Non-pigmented ciliary epithelial cell (primary cell): ENCODE measurements at places on chromosomes 3 and 15.
A peak's percentile ranks its signal among the peaks of the same experiment; 100 is the strongest.

DNA sequence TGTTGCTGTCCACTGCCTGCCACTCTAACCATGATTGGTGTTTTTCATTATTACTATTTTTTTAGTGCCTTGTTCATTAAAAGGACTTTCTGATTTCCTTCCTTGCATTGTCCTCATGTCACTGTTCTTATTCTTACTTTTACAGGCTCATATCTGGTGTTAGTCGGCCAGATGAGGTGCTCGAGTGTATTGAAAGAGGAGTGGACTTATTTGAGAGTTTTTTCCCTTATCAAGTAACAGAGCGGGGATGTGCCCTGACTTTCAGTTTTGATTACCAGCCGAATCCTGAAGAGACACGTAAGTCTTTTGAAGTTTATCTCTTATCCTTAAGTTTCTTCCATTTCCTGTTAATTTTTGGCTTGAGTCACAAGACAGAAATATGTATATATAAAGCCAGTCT is 23.2 kb downstream of the QTRT2 start:
- no peak for DNase-seq

- DNase-seq, result no peak
Observed at GRCh38 chr3:151743855-151744254, 10.1 kb downstream of the AADACL2 start.

DNA sequence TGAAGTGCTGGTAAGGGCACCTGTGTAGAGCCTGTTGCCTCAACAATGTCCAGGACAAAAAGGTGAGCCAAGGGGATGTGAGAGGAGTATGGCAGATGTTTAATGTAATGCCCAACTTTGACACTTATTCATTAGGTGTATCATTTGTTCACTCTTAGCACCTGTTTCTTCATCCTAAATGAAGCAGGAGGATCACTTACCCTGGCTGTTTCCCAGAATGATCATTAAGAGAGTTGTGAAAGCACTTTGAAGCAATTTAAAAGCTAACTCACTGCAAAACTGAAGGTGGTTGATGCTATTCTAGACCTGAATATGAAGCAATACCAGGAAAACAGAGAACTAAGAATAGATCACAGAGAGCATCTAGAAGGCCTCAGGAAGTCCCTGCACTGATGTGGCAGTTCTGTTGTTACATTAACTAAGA is 3.4 kb upstream of the HHLA2 start:
- no peak for DNase-seq

- no peak for DNase-seq
Observed at GRCh38 chr15:98881526-98882520, 125.8 kb downstream of the PGPEP1L start.

- DNase-seq, result peak; percentile 43
Observed at GRCh38 chr3:161069511-161070251, 35.5 kb downstream of the B3GALNT1 start.

DNA sequence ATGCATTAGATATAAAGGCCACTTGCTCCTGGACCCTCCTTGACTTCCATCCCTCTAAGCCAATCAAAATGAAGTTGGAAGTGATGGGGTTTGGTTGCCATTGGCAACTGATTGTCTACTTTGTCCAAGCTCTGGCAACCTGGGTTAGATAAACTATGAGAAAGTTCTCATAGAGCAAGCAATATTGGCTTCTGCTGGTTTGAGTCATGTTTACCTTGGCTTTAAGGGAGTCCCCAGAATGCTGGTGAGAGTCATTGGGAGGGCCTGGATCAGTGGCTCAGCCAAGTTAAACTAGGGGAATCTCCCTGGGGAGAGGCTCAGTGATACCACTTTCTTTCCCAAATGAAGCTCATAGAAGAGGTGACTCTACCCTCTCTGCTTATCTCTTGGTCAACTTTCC is 176.3 kb upstream of the ROPN1 start:
- DNase-seq, result no peak

DNA sequence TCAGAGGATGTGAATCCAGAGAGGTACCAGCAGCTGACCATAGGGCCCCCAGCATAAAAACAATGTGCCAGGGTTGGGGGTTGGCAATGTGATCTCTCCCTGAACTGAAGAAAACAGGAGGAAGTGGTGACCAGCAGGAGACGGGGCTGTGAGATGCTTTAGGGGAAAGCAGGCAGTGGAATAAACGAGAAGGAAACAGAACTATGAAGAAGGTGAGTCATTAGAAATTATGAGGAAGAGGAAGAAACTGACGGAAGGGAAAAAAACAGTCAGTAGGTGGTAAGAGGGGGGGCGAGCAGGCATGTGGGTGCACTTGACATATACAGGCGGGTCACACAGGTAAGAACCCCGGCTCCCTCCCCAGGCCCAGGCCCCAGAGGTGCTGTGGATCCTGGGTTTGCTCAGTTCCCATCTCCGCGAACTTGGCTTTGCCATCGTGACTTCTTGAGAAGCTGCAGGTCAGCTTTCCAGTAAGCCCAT is 42.2 kb upstream of the B3GNT5 start:
- no peak for DNase-seq

GRCh38 chr3:150623945-150624344 is 20.8 kb downstream of the SELENOT start:
- no peak for DNase-seq

GRCh38 chr15:76185716-76186115 is 125.6 kb downstream of the ETFA start:
- no peak for DNase-seq

GRCh38 chr3:32371461-32372212 is 20.0 kb upstream of the CMTM7 start:
- DNase-seq, result no peak

DNA sequence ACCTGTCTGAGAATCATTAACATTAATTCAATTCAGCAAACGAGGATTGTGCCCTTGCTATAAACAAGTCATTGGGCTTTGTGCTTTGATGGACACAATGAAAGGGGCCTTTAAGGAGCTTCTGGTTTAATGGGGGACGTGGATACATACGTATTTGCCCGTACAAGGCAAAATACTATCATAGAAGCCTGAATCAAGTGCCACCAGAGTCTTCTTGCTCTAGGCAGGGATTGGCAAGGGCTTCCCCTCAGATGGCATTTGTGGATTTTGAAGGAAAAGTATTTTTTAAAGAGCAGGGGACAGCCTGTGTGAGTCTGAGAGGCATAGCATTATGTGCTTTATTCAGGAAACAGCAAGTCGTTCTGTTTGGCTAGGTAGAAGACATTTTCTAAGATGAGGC is 83.7 kb upstream of the NEDD4 start:
- DNase-seq, result no peak

DNA sequence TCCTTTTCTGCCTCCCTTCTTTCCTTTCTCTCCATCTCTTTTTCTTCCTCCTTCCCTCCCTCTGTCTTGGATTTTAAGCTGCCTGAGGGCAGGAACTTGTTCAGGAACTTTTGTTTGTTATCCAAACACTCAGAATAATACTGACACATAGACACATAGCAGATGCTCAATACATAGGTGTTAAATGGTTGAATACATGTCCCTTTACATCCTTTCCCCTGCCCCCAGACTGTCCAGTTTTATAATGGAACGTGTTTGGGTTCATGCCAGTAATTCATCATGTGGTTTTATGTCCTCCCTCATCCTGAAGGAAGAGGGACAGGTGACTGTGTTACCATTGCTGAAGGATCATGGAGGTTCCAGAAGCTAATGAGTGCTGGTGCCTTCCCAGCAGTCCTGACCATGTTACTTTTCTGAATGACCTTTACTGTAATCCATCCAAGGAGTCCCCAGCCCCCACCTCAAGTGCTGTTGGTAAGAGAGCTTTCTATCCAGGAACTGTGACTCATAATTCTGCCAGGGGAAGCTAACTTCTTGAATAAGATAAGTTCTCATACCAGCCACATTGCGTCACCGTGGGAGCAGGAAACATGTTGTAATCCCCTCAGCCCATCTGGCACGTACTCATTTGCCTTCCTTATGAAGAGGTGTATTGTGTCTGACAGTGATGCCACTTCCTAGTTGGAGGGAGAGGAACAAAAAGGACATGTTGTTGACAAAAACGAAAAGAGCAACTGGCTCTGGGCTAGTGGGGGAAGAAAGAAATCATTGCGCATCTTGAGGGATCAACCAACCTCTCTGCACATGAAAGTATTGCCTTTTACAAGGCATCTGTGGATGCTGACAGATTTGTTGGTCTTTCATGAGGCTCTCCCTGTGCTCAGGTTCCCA is 52.4 kb downstream of the IL1RAP start:
- DNase-seq, result peak; percentile 100

- no peak for DNase-seq
Observed at GRCh38 chr3:186264608-186265400, 97.2 kb downstream of the DGKG start.

DNA sequence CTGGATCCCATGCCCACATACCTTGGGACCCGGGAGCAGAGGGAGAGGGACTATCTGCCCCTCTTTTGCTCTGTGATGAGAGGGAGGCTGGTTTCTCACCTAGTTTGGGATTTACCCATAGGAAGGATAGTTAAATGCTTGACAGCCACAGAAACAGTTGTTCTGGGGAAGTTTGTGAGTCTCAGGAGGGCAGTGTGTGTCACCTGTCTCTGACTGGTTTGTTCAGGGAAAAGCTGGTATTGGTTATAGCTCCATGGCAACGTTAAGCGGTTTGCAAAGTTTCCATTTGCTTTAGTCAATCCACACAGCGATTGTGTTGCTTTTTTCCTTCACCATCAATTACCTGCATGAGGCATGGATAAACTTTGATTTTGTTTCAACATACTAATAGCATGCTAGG is 3.7 kb upstream of the TMED3 start:
- DNase-seq, result no peak

DNA sequence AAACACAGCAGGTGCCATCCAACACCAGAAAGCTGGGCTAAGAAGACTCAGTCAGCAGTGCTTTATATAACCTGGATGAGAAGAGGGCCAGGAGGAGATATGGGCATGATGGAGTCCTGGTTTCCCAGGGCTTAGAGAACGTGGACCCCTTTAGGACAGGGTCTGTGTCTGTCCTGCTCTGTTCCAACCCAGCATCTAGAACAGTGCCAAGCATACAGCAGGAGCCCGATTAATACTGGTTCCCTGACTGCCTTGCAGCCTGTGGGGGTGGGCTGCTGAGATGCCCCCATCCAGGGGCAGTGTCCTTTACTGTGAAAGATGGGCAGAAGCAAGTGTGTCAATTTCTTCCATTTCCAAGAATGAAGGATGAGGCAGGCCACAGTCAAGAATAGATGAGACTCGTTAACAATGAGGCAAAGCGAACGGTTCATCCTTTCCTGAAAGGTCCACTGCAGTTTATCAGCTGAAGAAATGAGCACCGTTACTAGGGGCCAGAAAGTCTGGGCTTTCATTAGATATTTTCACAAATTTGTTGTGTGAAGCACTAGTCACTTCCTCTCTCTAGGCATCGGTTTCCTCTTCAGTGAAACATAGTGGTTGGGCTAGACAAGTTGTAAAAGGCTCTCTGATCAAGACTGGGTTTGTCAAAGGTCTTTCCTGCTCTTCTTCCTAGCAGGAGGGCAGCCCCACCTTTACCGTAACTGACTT is 72.0 kb upstream of the HERC1 start:
- DNase-seq, result no peak

DNA sequence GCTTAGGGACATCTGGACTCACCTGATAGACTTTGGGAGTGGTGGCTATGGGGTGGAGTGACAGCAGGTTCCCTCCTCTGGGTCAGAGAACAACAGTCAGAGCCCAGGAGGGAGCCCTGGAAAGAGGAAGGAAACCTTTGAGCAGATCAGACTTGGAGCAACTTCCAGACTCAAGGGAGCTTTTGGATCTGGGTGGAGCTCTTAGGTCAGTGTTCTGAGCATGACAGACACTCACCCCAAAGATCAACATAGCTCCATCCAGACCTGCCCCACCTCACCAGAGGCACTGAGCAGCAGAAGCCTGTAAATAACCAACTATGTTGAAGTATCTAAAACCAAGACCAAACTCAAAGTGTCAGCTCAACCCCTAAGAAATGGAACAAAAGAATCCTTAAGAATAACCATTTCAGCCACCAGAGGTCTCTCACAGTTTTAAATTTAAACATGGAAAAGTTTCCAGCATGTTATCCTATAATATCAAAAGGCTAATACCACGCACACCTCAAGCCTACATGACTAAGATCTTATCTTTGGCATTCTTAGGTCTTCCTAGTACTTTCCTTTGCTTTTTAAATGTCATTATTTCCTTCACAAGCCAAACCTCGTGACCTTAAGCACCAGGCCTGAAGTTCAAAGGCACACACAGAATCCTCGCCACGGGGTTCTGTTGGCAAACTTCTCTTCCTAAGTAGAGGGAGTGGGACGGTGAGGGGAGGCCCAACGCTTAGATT is 56.4 kb downstream of the UMPS start:
- no peak for DNase-seq

- DNase-seq, result peak; percentile 93
Observed at GRCh38 chr3:177820683-177821316, 623.5 kb upstream of the TBL1XR1 start.

GRCh38 chr3:119662604-119663373 is 2.4 kb upstream of the POPDC2 start:
- no peak for DNase-seq

DNA sequence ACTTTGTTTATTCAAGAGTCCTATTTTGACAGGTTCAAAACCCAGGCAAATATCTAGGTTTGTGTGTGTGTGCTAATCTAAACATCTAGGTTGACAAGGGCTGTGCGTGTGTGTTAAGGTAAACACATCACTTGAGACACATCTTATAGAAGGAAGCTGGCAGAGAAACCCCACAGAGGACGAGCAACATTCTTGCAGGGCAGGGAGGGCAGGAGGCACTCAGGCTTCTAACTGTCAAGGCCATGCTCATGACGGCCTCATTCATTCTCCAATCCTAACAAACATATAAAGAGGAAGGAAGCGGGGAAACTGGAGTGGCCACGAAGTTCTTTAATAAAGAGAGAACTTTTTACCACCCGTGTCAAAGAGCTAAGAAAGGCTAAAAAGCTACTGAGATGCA is 43.4 kb downstream of the SLCO2A1 start:
- DNase-seq, result no peak

- no peak for DNase-seq
Observed at GRCh38 chr3:172643506-172644179, 67.2 kb downstream of the NCEH1 start.

GRCh38 chr3:16060358-16060852 is 114.1 kb upstream of the GALNT15 start:
- DNase-seq, result peak; percentile 100

GRCh38 chr15:26771578-26772153 is 1.2 kb downstream of the GABRB3 start:
- no peak for DNase-seq

DNA sequence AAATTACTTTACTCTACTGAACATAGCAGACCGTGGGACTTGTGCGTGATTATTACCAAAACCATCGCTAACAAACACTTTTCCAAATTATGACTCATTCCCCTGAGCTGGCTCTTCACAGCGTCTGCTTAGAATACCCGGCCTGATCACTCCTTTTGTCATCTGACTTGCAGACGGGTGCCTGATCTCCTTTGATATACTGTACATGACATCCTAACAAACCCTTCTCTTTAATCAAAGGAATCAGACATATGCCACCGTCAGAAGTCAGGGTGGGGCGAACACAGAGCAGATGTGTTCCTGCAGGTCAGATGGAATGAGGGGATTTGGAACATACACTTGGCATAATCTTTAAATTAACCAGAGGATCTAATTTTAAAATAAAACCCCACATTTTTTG is 48.5 kb upstream of the SH3GL3 start:
- DNase-seq, result no peak

DNA sequence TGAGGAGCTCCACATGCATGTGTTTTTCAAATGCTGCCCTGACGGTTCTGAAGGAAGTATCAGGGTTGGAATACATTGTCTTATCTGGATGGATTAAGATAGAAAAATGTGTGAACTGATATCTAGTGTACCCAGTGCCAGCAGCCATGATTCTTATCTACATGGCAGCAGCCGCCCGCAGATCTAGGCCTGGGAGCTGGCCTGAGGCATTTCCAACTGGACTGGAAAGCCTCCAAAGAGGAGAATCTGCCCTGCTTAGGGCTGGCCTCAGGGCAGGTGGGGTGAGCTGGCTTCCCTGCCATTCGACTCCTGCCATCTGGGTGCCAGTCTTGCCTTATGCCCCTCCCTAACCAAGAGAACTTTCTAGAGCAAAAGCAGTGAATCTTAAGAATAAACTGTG is 125.8 kb downstream of the SSR3 start:
- DNase-seq, result no peak
